ENCODE measurements at places on chromosomes 1 and 21.

GRCh38 chr1:179818260-179818659 is 59.3 kb downstream of the TOR1AIP2 start:
- no peak for DNase-seq

- no peak for DNase-seq
These were observed 1.7 kb downstream of the PADI3 start for GRCh38 chr1:17250601-17251000.

GRCh38 chr1:14924455-14925331 is 228.9 kb upstream of the TMEM51 start:
- DNase-seq, result peak; percentile 22

DNA sequence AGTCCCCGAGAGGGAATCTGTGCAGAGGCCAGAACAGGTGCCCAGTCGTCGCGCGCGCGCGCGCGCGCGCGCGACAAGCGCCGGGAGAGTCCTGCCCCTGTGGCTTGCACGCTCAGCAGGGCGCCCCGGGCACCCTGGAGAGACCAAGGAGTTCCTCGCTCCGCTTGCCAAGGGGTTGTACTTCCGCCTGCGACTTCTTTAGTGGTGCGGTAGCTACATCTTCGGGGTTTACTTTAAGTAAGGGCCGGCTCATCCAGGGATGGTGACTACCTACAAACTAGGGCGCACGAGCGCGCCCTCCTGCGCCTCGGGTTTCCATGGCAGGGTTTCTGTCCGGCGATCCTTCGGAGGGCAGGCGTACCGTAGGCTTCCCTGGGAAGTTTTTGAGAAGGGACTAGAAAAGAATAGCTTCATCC is 1.4 kb downstream of the LHX4 start:
- DNase-seq, result no peak

DNA sequence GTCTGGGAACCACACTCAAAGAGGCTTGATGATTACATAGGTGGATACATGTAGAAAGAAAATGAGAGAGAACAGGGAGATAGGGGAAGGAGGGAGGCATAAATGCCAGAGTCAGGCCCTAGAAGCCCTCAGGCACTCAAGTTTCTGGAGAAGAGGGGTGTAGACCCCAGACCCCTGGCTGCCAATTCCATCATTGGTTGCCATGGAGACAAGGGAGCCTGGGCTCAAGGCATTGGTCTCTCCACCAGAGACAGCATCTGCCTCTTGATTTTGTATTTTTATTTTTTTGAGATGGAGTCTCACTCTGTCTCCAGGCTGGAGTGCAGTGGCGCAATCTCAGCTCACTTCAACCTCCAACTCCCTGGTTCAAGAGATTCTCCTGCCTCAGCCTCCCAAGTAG is 114.3 kb upstream of the GRIK3 start:
- DNase-seq, result no peak

GRCh38 chr1:66266350-66266749 is 267.6 kb upstream of the SGIP1 start:
- DNase-seq, result no peak

DNA sequence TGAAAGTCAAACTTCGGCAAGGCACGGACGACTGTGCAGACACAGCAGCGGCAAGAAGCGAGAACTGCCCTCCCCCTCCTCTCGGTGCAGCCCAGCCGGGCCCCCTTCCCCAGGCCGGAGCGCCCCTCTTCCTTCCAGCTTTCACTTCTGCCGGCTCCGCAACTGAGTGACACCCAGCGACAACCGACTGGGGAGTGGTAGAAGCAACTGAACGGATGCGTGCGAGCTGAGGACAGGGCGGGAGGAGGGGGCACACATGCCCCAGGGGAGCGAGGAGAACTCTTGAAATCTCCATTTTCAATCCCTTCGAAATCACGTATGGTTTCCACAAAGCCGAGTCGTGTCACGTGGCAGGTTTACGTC is 146.6 kb downstream of the PGBD5 start:
- no peak for DNase-seq

DNA sequence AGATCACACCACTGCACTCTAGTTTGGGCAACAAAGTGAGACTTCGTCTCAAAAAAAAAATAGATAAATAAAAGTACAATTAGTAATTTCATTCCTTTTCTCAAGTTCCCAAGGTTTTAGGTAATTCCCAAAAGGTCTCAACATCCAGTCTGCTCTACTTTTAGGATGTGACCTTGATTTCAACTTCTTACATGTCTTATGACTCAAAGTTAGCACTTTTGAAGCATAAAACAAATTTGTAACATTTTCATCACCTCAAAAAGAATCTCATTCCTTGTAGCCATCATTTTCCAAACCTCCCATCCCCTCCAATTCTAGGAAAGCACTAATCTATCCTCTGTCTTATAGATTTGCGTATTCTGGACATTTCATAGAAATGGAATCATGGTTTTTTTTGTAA is 32.2 kb downstream of the SNX27 start:
- DNase-seq, result no peak

- no peak for DNase-seq
These were observed 169.3 kb downstream of the GRIK3 start for GRCh38 chr1:36864823-36865601.
